ENCODE measurements at places on chromosomes 7 and 10. TPM values are rescaled to one million over a fixed set of nuclear protein-coding genes. Genes with fewer than 3 reads are reported as not detected.

PON2 gene
- total RNA-seq = 21.9 TPM

ZNF239 gene
- 4.5 TPM for total RNA-seq

C10orf53 gene
- total RNA-seq = not detected

ANKRD61 gene
- 0.45 TPM for total RNA-seq

CRYGN gene
- total RNA-seq = 0.15 TPM

CACNB2 gene
- 0.27 TPM for total RNA-seq

SMNDC1 gene
- 28.2 TPM for total RNA-seq

CCL24 gene
- total RNA-seq = not detected

SPDYE6 gene
- total RNA-seq = not detected

PALD1 gene
- 4.0 TPM for total RNA-seq

SH2D4B gene
- not detected for total RNA-seq

GRCh38 chr10:95214369-95214768 is 20.3 kb downstream of the ACSM6 start:
- no peak for DNase-seq

DNA sequence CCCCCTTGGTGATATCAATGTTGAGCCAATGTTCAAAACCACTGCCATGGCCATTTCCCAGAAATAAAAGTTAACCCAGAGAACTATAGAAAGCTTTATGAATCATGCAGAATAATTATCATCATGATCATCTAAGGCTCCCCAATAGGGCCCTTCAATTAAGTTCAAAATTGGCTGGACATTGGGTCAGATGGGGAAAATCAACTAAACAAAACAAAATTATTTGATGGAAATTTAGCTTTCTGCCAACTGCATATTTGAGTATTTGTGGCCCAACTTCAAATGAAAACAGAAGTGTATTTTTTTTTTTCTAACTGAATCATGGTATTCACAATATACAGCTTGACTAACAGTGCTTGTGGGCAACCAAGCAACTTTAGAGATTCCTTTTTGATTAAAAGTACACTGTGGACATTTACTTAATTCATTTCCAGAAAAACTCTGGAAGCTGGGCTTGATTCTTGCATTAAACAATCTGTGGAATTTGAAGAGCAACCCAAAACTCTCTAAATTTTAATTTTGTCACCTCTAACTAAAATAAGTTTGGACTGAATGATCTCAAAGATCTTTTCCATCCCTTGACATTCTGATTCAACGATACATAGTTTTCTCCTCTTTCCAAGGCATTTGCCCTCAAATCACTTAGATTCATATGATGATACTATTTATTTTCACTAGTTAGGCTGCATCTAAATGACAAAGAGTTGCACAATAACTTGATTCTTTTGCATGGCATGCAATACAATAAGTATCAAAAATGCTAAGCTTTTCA is 203.2 kb downstream of the AHR start:
- no peak for DNase-seq

DNA sequence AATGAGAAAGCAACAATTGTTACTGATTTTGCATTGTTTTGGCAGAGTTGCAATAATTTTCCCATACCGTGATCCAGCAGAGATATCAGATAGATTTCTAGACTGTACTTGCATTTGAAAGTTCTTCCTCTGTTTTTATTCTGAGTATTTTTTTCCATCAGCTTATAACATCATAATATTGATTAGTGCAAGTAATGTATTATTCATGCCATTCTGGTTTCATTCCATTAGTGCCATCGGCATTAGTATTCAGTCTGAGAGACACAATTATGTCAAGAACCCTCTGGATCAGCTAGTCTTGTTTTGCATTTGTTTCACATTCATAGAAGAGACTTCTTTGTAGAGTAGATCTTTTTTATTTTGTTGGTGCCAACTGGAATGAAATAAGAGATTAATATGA is 304.0 kb downstream of the BBS9 start:
- DNase-seq = no peak

- no peak for DNase-seq
Observed at GRCh38 chr7:7971308-7972040, 2.9 kb downstream of the GLCCI1 start.

DNA sequence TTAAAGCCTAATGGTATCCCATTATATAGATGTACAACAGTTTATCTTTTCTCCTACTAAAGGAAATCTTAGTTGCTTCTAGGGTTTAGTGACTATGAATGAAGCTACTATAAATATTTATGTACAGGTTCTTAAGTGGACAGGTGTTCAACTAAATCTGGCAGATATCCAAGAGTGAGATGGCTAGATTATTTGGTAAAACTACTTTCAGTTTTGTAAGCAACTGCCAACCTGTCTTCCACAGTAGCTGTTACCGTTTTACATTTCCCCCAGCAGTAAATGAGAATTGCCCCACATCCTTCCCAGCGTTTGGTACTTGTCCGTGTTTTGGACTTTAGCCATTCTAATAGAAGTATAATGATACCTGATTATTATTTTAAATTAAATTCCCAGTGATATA is 144.9 kb upstream of the MAGI2 start:
- DNase-seq = no peak

GRCh38 chr10:84191106-84191505 is 3.2 kb upstream of the CDHR1 start:
- no peak for DNase-seq

GRCh38 chr7:26052706-26053105 is 99.3 kb upstream of the NFE2L3 start:
- no peak for DNase-seq

DNA sequence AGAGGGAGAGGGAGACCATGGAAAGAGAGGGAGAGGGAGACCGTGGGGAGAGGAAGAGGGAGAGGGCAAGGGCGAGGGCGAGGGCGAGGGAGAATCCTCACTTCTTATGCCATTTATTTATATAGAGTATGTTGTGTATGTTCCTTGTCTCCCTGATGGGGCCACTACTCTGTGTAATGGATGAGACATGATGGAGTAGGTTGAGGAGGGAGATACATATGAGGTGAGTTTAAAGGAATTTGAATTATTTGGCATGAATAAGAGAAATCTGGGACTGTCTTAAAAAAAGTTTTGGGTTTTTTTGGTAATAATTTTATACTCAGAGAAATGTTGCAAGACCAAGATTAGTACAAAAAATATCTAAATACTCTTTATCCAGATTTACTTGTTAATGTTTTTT is 20.1 kb downstream of the CCSER2 start:
- no peak for DNase-seq

DNA sequence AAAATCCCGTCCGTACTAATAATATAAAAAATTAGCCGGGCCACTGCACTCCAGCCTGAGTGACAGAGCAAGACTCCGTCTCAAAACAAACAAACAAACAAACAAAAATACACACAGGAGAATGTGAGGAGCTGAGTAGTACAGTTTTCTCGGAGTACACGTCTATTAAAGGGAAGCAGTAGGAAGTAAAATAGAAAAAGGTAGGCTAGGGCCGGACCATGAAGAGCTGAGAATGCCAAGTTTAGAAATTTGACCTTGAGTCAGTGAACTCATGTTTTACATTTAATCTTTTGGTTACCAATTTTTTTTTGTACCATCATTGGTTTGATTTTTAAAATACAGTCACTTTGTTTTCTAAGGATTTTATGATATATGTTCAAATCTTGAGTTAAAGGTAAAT is 64.1 kb downstream of the KAT6B start:
- no peak for DNase-seq
